Breast epithelium (tissue), 4 donors: ENCODE measurements at places on chromosomes 2 and 18. TPM values are rescaled to one million over a fixed set of nuclear protein-coding genes. Genes with fewer than 3 reads are reported as not detected.

DNA sequence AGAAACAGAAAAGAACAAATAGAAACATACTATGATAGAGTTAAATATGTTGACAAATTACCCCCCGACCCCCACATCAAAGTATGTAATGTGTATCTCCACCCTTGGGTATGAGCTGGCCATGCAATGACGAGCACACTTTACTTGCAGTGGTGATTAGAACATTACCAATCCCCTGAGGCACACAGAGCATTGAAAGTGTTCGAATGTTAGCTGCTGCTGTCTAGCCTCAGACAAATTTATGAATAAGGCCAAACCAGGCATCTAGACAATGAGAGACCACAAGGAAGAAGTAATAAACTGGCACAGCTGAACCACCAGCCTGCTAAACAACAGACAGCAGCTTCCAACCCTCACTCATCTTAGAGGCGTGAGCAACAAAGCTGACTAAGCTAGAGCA is 380.5 kb downstream of the DSEL start:
- no peak for DNase-seq

Gene FHOD3
- total RNA-seq, result 13.1 TPM

DNA sequence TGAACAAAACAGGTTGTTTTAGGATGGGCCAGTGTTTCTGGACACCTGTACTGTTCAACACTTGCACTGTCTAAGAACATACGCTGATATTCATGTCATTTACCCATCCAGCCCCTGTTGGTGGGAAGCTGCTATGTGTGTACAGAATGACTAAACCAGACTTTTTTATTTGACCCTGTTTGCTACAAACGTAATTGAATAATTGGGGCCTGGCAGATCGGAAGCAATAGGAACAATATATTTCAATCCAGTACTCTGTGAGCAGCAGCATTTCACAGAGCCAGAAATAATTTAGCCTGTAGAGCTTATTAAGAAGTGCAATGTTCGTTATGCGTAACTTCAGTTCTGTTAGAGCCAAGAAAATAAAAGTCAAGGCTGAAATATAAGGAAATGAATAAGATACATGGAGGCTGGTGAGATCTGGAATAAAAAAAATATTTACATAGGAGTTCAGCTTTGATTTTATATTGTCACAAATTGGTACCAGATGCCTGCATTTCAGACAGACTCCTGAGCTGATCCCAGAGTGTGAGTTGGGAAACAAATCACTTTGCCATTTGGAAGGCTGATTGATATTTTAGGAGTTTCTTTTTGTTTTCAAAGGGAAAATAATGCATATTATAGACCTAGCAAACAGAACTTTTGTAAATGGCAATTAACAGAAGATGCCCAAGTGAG is 19.7 kb downstream of the CABLES1 start:
- DNase-seq, result no peak

- DNase-seq, result no peak
Observed at GRCh38 chr2:204486805-204487204, 58.5 kb upstream of the PARD3B start.

Gene ANKRD30B
- not detected for total RNA-seq

DNA sequence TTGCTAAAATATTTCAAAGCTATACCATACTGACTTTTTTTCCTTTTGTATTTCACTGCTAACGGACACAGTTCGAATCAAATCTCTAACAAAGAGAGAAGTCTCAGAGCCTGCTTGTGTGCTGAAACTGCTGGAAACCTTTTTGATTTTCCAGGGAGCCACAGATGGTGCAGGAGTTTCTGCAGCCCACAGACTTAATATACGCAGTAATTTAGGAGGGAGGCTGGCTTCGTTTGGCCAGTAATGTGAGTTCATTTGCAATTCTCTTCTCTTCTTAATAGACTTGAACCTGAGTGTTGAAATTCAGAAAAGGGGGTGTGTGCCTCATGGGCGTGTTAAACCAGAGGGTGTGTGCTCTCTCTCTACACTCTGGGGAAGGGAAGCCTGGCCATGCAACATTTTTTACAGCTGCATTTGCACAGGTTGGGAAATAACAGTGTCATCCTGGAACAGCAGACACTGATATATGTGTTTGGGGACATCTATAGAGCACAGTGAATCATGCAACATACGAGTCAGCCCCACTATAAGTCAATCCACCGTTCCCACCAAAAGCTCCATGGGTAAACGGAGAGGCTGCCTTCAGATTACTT is 333.0 kb downstream of the CLIP4 start:
- no peak for DNase-seq

- no peak for DNase-seq
Observed at GRCh38 chr2:195532628-195533271, 124.3 kb upstream of the SLC39A10 start.

Gene ASB18
- not detected for total RNA-seq

DNA sequence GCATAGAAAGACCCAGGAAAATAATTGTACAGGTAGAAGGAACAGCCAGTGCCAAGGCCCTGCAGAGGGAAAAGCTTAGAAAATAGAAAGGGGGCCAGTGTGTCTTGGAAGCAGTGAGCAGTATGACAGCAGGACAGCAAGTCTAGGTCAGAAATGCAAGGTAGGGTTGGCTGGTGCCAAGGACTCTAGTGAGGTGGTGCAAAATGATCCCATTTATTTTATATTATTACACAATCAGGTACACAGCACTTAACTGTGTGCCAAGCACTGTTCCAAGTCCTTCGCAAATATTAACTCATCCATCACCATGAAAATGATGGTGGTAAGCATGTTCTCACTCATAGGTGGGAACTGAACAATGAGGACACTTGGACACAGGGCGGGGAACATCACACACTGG is 100.0 kb downstream of the AQP4 start:
- no peak for DNase-seq

DNA sequence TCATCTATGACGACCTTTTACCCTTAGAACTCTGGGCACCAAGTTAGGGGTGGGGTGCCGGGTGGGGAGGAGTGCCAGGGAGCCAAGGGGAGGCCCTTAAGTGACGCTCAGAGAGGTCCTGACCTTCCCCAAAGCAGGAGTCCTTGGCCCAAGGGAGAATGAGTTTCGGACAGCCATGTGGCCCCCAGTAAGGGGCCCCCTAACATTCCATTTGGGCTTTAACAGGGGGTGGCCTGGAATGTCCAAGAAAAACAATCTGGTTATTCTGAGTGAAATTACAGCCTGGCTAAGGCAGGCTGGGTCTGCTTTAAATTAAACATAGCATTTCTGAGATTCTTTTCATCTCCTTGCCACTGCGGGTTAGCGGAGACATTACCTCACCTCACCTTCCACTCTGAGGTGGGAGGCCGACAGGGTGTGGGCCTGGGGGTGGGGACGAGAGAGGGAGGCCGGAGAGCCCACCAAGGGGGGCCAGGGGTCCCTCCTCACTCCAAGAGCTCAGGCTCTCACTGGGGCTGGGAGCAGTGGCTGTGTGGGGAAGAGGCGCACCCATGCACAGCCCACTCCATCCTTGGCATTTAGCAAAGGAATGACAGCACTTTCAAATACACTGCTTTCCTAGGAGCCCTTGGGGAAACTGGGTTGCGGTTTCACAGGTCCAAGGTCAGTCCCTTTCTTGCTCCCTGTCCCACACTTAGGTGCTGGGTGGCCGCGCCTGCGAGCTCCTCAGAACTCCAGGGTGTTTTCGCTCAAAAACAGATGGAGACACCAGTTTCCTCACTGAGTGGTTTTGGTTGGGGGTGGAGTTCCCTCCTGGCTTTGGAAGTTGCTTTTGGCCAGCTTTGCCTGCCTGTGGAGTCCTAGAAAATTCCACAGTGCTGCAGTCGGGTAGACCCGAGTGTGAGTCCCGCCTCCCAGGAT is 107.4 kb downstream of the POLR1A start:
- DNase-seq, result peak; percentile 47
